ENCODE measurements at places on chromosomes 11 and 22.

- no peak overlapping the region for H3K27ac ChIP-seq
- no peaks in the 10 kb centered on the region for H3K36me3 ChIP-seq
- no peak for DNase-seq
- no peaks in the 10 kb centered on the region for H3K4me1 ChIP-seq
- H3K27me3 ChIP-seq: no peaks in the 10 kb centered on the region
- no peak overlapping the region for H3K4me3 ChIP-seq
These were observed 3.8 kb upstream of the PPIL2 start for GRCh38 chr22:21661991-21662390.

GRCh38 chr11:47061429-47062178 lies 115.1 kb downstream of the ARFGAP2 start:
- H3K4me1 ChIP-seq: peaks cover 1% of the 10 kb centered on the region
- no peaks in the 10 kb centered on the region for H3K36me3 ChIP-seq

- peaks cover 9% of the 10 kb centered on the region for H3K4me1 ChIP-seq
- H3K36me3 ChIP-seq: no peaks in the 10 kb centered on the region
- DNase-seq: peak; percentile 79
- H3K4me3 ChIP-seq: no peak overlapping the region
- no peak overlapping the region for H3K27ac ChIP-seq
These were observed 119.9 kb downstream of the FEZ1 start for GRCh38 chr11:125376117-125376516.

DNA sequence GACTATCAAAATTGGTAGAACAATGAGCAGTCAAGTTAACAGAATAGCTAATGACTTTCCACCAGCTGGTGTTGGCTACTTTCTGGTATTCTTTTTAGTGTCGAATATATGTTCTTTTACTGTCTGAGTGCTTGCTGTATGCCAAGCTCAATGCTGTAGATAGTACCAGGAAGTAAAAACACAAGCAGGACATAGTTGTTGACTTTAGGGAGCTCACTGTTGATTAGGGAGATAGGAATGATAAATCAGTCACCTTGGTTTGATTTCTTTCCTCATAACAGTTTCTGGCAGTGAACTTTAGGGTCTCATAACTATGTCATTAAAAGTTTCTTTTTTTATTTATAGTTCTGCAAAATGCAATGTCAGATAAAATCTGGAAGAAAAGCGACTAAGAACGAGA lies 9.0 kb downstream of the HMGXB4 start:
- no peaks in the 10 kb centered on the region for H3K4me1 ChIP-seq
- no peak for DNase-seq
- H3K27ac ChIP-seq: no peak overlapping the region
- peaks cover 15% of the 10 kb centered on the region for H3K36me3 ChIP-seq
- H3K27me3 ChIP-seq: no peaks in the 10 kb centered on the region

GRCh38 chr22:37365950-37366349 lies 61.3 kb downstream of the ELFN2 start:
- no peak overlapping the region for H3K4me3 ChIP-seq
- H3K4me1 ChIP-seq: no peaks in the 10 kb centered on the region
- H3K36me3 ChIP-seq: no peaks in the 10 kb centered on the region
- peaks cover 13% of the 10 kb centered on the region for H3K27me3 ChIP-seq

DNA sequence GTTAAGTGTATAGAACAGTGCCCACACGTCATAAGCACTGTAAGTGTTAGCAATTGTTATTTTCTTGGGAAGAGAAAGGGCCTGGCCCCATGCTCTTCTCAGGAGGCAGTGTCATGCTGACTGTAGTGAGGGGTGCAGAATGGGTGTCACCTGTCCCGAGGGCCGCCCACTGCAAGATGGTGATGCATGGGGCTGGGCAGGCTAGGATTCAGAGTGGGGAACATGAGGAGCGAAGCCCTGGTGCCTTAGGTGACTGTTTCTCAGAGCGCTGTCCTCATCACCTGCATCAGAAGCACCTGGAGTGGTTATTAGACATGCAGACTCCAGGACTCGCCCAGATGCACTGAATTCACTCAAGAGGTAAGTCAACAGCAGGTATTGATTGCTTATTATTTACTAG lies 101.0 kb upstream of the PARVA start:
- H3K36me3 ChIP-seq: no peaks in the 10 kb centered on the region
- no peak for DNase-seq
- H3K27me3 ChIP-seq: no peaks in the 10 kb centered on the region

- H3K27ac ChIP-seq: no peak overlapping the region
- H3K4me1 ChIP-seq: no peaks in the 10 kb centered on the region
- no peak for DNase-seq
- H3K36me3 ChIP-seq: no peaks in the 10 kb centered on the region
These were observed 41.2 kb upstream of the ARL14EP start for GRCh38 chr11:30281476-30282288.

GRCh38 chr11:14059491-14059890 lies 97.0 kb downstream of the SPON1 start:
- no peak overlapping the region for H3K27ac ChIP-seq
- no peaks in the 10 kb centered on the region for H3K36me3 ChIP-seq
- H3K27me3 ChIP-seq: no peaks in the 10 kb centered on the region
- H3K4me1 ChIP-seq: no peaks in the 10 kb centered on the region

DNA sequence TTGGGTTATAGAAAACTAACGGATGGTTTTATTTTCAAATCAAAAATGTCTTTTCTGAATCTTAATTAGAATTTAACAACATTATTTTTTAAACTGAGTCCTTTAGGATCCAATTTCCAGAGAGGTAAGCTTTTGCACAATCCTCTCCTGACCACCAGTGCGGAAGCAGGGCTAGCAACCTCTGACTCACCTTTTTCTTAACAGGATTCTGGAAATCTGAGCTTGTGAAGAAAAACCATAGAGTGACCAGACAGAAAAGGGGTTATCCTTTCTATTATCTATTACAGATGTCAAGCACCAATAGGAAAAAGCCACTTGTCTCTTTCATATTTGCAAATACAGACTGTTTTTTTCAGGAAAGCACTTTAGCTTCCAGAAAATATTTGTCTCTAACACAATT lies 25.3 kb downstream of the ALG9 start:
- H3K27me3 ChIP-seq: no peaks in the 10 kb centered on the region
- peak; percentile 81 for DNase-seq
- peak overlapping the region; percentile 70 for H3K27ac ChIP-seq
- peaks cover 15% of the 10 kb centered on the region for H3K4me1 ChIP-seq
- no peak overlapping the region for H3K4me3 ChIP-seq

DNA sequence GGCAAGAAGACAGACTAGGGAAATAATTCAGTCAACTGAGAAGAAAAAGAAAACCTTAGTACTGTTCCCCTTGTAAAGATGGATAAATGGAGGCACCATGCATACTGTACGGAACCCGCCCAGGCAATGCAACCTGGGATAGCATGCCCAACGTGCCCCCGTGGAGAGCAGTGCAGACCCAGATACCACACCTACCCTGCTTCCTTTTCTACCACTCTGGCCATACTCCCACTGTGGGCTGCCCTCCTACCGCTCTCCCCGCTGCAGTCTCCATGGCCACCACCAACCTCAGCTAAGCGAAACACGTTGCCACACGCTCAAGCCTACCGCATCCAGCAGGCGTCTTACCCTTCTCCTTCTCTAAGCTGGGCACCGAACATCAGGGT lies 117.4 kb upstream of the SERPIND1 start:
- H3K4me1 ChIP-seq: no peaks in the 10 kb centered on the region
- DNase-seq: no peak
- no peak overlapping the region for H3K27ac ChIP-seq

GRCh38 chr11:96186806-96187205 lies 156.2 kb downstream of the MAML2 start:
- no peaks in the 10 kb centered on the region for H3K36me3 ChIP-seq
- no peak overlapping the region for H3K27ac ChIP-seq
- DNase-seq: no peak
- H3K4me1 ChIP-seq: peaks cover 17% of the 10 kb centered on the region

DNA sequence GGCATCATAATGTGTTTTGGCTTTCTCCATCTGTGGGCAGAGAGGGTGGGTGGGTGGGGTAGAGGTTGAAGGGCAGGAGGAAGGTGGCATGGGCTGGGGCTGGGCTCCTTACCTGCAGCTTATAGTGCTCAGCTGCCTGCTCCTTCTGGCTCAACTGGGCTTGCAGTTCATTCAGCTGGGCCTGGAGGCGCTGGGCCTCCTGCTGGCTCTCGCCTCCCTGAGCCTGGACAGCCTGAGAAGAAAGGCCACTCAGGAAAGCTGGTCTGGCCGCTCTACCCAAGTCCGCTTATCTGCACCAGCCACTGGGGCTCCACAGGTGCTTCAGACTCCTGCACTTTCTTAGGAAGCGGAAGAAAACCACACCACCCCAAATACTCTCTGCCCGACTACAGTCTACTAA lies 10.4 kb downstream of the IL18BP start:
- H3K4me1 ChIP-seq: peaks cover 15% of the 10 kb centered on the region
- H3K27me3 ChIP-seq: no peaks in the 10 kb centered on the region
- no peak overlapping the region for H3K4me3 ChIP-seq
- no peak for DNase-seq

DNA sequence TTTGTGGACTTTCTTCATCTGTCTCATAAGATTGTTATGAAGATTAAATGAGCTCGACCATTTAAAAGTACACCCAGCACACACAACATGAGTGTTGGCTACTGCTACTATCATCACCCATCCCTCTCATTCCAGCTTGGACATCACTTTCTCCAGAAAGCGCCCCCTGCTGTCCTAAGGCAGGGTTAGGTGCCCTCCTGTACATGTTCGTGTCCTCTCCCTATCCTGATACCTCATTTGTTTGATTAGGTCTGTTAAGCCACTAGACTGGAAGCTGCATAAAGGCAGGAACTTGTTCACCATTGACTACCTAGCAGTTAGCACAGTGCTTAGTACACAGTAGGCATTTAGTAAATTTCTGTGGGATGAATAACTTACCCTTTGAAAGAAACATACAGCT lies 85.5 kb downstream of the ENTHD1 start:
- DNase-seq: peak; percentile 11
- H3K27me3 ChIP-seq: peaks cover 15% of the 10 kb centered on the region
- H3K27ac ChIP-seq: no peak overlapping the region
- no peaks in the 10 kb centered on the region for H3K36me3 ChIP-seq

DNA sequence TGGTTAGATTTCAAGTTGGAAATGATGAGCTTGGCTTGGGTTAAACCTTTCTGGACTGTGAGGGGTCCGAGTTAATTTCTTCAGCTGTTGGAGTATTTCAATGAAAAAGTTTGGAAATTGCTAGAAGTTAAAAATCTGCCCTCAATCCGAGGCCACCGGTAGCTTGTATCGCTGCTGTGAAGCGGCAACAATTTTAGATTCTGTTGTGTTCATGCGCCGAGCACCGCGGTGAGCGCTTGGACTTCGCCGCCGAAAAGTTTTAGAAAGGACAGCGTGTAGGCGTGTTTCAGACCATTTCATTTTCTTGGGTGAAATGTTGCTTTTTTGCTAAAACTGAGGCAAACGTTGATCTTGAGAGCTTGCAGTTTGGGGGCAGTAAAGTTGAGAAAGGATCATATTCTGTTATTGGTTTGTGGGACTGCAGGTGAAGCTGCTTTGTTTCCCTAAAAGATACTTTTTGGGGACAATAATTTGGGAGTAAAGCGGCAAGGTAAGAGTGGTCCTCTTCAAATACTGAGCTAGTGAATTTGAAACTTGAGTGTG lies 928 bp downstream of the FBXO7 start:
- peak overlapping the region; percentile 82 for H3K27ac ChIP-seq
- no peaks in the 10 kb centered on the region for H3K36me3 ChIP-seq
- peak; percentile 51 for DNase-seq
- peak overlapping the region; percentile 97 for H3K4me3 ChIP-seq
- H3K27me3 ChIP-seq: no peaks in the 10 kb centered on the region

All from fibroblast of lung (primary cell).